ENCODE measurements at places on chromosomes 3 and 15.

- no peak for DNase-seq
These were observed 22.7 kb downstream of the GOLGA6L2 start for GRCh38 chr15:23424111-23424904.

DNA sequence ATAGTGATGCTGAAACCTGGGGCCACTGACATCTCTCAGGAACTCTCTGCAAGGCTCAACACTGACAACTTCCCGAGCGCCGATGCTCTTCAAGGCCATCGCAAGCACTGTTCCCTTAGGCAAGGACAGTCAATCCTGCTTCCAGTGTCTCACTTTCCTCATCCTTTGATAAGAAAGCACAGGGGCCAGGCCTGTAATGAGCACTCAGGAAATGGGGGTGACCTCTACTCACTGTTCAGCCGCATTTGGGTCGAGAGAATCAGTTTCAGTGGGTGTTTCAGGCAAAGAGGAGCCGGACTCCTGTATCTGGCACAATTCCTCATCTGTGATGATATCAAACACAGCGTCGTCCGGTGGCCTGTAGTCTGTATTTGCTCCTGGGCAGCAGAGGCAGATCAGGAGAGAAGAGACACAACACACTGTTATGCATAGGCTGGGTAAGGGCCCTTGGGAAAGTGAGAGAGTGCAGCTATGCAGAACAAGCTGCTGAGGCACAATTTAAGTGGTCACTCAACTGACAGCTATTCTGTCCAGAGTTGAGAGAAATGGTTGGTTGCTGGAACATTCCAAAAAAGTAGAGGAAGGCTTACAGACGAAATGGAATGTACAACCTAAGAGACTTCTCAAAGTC, 11.9 kb downstream of the CXCR6 start:
- no peak for DNase-seq

- DNase-seq = peak; percentile 41
These were observed 39.4 kb downstream of the MOBP start for GRCh38 chr3:39506863-39507262.

DNA sequence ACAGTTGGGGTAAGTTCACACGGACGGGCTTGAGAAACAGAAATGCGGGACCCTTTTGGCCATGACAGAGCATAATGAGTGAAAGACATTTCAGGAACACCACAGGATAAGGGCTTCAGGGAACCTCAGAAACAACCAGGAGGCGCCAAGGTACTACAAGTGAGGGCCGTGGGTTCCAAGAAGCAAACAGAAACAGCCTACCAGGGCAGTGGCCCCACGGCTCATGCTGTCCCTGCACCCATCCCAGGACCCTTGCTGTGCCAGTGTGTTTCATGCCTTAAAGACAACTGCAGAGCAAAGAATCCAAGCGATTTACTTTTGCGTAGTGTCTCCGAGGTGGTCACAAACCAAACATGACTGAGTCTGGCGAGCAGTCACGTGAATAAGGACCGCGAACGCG, 54.0 kb downstream of the RUBCN start:
- DNase-seq = no peak

GRCh38 chr3:149765762-149766334, 13.6 kb upstream of the COMMD2 start:
- peak; percentile 57 for DNase-seq

DNA sequence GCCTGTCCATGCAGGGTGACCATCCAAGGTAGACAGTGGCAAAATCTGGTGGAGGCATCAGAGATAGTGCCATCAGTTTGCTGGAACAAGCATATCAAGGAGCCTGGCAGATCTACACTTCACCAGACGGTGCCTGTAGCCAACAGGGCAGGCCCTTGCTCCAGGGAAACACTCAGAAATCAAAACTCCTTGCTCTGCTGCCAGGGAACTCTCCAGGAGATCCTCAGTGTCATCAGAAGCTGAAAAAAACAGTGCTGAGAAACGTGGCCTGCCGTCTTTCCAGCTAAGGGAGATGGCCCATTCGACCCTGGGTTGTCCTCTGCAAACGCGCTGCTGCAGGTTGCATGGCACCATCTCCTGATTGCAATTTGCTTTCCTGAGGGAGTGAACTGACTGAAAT, 30.5 kb upstream of the ATP13A3 start:
- no peak for DNase-seq

- DNase-seq = peak; percentile 19
These were observed 13.9 kb upstream of the GPR171 start for GRCh38 chr3:151216641-151217607.

GRCh38 chr3:185422677-185423076, 59.7 kb downstream of the MAP3K13 start:
- no peak for DNase-seq

GRCh38 chr15:27867861-27868260, 231.3 kb downstream of the OCA2 start:
- DNase-seq = no peak

GRCh38 chr3:124878561-124879336, 8.4 kb downstream of the ITGB5 start:
- DNase-seq = peak; percentile 100

- DNase-seq = no peak
These were observed 10.4 kb upstream of the BRPF1 start for GRCh38 chr3:9721015-9721699.

GRCh38 chr3:133413161-133414020, 13.5 kb downstream of the BFSP2 start:
- DNase-seq = peak; percentile 53

DNA sequence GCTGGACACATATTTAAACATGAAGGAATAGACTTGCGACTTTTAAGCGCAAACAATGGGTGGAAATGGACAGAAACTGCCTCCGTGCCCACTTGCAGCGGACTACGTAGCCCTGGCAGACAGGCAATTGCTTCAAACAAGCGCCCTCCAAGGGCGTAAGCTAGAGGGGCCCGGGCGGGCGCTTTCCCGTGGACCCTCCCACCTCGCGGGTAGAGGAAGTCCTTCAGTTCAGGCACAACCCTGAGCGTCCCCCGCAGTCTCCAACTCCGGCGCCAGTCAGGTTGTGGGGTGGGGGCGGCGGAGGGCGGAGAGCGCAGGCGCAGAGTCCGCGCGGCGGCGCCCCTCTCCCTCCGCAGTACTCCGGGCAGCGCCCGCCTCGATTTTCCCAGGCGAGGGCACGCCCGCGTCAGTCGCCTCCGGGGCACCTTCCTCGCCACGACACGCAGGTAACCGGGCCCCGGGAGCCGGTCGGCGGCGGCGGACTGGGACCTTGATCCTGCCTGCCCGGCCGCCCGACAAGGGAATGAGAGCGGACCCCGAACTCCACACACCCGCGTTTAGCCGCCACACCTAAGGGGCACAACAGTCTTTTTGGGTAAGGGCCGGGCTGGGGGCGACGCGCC, at the start of gene SLC35G2:
SLC35G2 (plus strand) TSS at position 358 of the 623 bp plus-strand sequence. CDS start 35,335 bp downstream, outside the sequence.
- DNase-seq = peak; percentile 91

GRCh38 chr3:184733181-184733580, 21.3 kb upstream of the MAGEF1 start:
- no peak for DNase-seq

- no peak for DNase-seq
These were observed 35.2 kb downstream of the ETV5 start for GRCh38 chr3:186073641-186074040.

DNA sequence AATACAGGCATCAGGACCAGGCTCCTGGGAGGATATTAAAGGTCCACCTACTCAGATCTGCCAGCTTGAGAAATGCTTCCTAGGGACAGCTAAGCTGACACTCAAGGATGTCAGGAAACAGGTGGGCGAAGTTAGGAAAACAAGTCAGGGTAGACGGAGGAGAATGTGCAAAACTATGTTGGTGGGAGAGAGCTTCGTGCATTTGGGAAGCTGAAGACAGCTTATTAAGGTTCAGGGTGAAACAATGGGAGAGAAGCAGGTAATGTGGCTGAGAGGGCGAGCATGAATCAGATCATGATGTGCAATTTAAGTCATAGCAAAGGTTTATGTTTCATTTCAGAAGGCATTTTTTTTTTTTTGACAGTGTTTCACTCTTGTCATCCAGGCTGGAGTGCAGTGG, 297.2 kb upstream of the ATP10A start:
- DNase-seq = no peak

DNA sequence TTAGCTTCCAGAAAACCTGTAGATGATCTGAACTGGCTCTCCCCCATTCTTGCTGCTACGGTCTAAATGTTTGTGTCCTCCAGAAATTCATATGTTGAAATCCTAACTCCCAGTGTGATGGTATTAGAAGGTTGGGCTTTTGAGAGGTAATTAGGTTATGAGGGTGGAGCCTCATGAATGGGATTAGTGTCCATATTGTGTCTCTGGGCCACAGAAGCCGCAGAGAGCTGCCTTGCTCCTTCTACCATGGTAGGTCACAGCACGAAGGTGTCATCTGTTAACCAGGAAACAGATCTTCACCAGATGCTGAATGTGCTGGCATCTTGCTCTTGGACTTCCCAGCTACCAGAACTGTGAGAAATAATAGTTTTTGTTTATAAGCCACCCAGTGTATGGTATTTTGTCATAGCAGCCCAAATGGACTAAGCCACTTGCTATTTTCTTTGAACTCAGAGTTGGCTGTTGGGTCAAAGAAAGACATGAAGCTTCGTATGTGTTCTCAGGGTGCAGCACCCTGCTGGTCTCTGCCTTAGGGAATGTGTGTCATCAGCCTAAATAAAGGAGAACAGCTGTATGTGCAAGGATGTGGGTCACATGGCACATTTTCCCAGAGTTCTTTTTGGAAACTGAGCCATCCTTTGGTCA, 317.5 kb upstream of the SLCO3A1 start:
- DNase-seq = peak; percentile 30

GRCh38 chr15:76916369-76916768, 11.2 kb upstream of the SCAPER start:
- DNase-seq = no peak

- DNase-seq = peak; percentile 33
These were observed 290.1 kb upstream of the CHRNA7 start for GRCh38 chr15:31740203-31740602.

DNA sequence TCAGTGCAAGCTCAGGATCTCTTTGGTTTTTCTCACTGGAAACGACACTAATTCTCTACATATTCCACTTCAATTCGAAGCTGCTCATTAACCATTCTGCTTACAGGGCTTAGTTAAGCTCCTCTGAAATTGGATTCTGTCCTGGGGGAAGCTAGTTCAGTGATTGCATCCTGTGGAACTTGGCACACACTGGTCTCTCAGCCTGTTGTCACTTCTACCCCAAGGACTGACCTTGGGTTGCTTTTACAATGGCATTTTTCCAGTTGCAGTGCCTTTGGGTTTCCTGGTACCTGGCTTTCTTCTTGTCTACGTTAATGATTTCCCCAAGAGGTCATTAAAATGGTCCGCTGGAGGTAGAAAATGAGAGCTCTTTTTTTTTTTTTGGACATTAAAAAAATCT, 33.3 kb upstream of the GABRB3 start:
- DNase-seq = no peak

DNA sequence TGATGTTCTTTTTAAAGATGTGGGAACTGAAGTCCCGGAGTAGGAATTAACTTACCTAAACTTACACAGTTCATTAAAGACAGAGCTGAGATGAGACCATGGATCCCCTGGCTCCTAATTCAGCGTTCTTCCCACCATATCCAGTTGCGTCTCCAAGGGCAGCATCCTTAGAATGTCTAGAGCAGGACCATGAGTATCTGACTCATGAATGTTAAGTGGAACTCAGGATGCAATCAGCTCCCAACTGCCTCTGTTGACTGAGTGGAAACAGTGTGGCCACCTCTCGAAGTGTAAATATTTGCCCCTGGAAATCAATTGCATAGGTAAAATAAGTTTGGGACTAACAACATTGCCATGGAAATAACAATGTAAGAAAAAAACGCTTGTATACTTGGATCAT, 2.5 kb downstream of the SNTN start:
- peak; percentile 3 for DNase-seq

- DNase-seq = peak; percentile 75
These were observed 12.9 kb downstream of the OPA1 start for GRCh38 chr3:193605876-193606275.

GRCh38 chr3:20975188-20975651, 775.8 kb downstream of the ZNF385D start:
- no peak for DNase-seq

DNA sequence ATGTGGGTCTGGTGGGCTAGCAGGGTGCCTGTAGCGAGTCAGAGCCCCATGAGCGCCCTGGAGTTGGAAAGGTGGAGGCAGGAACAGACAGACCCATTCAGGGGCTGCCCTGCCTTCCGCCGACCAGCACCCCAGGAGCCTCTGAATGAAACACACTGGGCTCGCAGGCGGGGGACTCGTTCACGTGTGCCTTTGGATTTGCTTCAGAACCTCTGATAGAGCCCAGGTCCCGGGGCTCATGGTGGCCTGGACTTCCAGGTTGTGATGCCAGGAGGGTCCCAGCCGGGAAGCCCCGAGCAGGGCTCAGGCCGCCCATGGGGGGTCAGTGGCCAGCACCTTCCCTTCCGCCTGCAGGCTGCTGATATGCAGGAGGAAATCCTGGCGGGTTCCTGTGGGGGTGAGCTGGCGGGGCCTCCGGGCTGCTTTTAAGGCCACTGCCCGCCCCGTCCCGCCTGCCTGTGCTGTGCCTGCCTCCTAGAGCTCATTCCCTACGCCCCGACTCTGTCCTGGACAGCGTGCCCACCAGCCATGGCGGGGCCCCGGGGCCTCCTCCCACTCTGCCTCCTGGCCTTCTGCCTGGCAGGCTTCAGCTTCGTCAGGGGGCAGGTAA, at the start of gene STAB1:
STAB1 (plus strand) TSS at position 453 of the 610 bp plus-strand sequence; CDS start at position 529, 76 bp downstream.
- no peak for DNase-seq

DNA sequence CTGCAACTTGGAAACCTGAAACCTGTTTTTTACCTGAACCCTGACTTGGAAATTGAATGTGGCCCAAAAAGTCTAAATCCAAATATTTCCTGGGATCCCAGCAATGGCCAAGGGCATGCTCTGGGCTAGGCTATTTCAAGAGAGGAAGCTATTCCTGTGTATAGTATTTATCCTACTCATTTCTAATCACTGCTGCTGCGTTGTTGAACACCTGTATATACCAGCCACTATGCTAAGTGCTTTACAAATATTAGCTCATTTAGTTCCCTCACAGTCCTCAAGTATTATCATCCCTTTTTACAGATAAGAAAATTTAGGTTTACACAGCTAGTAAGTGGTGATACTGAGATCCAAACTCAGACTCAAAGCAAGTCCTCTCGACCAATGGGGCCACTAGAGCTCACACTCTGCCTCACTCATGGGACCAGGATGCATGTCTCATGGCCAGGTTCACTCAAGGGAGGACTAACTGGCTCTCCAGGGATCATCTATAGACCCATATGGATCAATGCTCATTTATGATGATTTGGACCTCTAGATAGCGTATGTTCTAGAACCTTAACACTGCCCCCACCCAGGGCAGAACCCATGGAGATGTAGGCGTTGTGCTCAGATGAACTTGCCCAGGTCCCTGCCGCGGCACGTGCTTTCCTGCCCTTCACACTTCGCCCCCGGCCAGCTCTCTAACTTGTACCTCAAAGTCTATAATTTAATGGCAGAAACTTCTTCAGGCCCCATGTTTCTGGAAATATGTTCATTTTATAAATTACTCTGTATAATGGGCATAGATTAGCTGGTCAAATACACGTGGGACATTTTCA, 2.6 kb upstream of the CCR4 start:
- DNase-seq = no peak

- DNase-seq = no peak
These were observed 376.8 kb upstream of the SEMA6D start for GRCh38 chr15:47340571-47340920.

All from HT1080 (cell line).